NCI-H1930 (cell line): ENCODE measurements at places on chromosomes 7 and 10.

DNA sequence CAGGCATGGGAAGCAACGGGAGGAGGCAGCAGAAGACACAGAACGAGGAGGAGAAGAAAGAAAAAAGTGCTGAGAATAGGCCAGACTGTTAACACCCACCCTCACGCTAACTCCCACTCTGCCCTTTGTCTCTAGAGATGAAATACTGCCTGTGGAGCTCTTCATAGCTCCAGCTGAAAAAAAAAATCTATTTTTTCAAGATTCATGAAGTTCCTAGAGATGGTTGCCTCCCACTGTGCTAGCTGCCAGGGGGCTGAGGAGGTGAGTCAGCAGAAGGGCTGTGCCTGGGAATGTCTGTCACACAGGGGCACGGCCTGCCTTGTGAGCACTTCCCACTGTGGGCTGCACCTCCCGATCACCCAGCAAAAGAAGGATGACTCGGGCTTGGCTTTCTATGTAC, 144.5 kb downstream of the RNF216 start:
- no peak for DNase-seq

DNA sequence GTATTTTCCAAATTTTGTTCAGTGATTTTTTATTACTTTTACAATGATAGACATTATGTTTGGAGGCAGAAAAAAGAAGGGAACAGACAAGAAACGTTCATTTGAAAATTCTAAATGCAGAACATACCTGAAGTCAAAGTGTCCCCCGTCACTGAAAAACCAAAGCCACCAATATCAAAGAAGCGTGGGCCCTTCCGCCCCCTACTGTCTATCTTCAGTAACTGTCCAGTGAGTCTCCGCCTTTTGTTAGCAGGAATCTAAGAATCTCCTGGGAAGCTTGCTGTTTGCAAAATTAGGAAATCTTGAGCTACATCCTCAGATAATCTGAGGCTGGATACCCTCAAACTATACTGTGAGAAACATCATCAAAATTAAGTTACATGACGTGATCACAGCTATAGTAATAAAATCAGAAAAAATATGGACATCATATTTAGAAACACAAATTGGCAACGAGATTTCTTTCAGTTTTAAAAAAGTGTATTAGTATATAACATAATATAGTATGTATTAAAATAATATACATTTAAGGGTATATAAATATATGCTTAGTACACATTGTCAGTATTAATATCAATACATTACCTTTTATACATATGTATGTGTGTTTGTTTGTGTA, 169.3 kb upstream of the AKR1E2 start:
- DNase-seq, result no peak

GRCh38 chr10:78296785-78297184, 263.1 kb downstream of the RPS24 start:
- DNase-seq, result no peak

DNA sequence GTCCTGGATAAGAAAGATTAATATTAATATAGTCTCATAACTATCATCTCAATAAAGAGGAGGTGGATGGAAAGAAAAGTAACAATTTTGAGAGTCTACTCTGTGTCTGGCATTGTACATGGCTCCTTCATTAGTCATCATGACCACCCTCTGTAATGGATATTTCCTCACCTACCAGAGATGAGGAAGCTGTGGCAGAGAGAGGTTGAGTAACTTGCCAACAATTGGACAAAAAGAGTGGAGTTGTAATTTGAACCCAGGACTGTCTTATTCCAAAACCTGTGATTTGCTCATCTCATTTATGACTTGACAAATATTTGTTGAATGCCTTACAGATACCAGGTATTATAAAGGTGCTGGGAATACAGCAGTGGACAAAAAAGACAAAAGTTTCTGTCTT, 2.1 kb upstream of the IDE start:
- DNase-seq, result no peak

- DNase-seq, result no peak
Measured at GRCh38 chr10:101559596-101560297, 28.3 kb downstream of the POLL start.

GRCh38 chr7:128247108-128247507, 6.0 kb downstream of the LEP start:
- DNase-seq, result no peak

GRCh38 chr10:114258274-114258840, 19.3 kb downstream of the VWA2 start:
- DNase-seq, result no peak

- peak; percentile 99 for DNase-seq
Measured at GRCh38 chr7:5423976-5424748, 528 bp upstream of the TNRC18 start.

GRCh38 chr10:26780793-26781601, 79.8 kb downstream of the ABI1 start:
- no peak for DNase-seq

DNA sequence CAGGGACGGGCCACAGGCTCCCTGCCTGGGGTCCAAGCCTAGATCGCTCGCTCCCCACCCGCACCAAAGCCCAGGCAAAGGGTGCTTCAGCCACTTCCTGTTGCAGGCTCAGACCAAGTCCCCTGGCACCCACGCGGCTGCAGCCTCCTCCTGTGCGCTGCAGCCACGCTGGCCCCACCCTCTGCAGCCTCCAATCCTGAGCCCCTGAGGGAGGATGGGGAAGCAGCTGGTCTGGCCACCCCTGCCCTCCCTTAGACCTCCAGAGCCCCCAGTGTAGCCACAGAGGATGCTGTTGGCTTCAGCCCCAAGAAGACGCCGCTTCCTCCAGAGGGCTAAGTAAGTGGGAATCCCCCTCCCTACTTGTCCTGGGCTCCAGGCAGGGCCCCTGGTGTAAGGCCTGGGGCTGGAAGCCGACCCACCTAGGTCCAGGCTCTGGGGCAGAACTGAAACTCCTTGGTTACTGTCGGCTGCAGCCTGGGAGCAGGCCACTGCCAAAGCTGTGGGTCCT, 9.4 kb downstream of the LIMK1 start:
- no peak for DNase-seq

DNA sequence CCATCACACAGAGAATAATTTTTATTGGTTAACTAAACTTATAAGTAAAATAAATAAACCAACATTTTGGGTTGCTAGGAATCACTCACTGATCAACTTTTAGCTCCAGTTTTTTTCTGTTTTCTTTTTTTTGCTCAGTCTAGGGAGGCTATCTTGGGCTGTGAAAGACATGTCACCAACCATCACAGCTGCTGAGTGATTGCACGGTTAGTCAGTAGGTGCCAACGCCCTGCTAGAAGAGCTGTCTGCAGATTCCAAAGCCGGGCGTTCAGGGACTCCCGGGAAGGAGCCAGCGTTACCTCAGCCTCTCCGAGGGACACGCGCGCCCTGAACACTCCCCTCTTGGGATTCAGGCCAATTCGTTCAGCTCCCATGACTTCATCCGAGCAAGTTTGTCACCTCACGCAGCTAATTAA, 604 bp upstream of the STAM start:
- no peak for DNase-seq

DNA sequence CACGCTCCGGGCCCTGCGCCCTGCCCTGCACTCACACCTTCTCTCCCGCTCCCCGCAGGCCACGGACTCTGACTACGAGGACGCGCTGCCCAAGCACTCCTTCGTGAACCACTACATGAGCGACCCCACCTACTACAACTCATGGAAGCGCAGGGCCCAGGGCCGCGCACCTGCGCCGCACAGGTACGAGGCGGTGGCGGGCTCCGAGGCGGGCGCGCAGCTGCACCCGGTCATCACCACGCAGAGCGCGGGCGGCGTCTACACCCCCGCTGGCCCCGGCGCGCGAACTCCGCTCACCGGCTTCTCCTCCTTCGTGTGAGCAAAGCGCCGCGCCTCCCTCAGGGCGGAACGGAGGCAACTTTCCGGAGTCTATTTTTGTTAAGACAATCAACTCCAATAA, 417.0 kb upstream of the FOXK1 start:
- DNase-seq, result no peak

DNA sequence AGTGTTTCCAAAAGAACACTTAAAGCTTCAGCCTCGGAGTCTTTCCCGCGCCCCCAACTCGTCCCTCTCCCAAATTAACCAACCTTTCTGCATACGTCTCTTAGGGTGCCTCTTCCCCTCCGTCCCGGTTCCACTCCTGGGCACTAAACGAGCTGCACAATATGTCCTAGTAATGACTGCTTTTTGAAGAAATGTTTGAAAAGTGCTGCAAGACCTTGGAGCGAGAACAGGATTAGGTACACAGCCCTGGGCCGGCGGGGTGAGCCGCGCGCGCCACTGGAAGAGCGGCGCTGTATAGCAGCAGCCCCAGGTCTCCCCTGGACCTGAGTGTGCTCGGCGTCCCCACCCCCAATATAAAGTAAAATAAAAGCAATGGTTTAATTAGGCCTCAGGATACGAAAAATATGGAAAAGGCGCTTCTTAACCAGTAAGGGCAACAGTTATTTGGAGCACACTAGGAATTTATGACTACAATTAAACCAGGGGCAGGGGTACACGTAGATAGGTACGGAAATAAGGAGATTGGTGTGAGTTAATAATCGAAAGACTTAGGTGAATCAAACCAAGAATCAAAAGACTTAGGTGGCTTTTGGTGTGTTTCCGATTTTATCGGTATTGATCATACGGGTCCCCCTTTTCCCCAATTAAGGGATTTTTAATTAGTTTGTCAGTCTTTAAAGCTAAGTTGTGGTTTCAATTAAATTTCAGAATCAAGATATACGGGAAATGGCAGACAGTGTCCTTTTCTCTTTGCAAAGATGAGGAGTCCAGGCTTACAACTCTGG, 1.9 kb downstream of the TET1 start:
- no peak for DNase-seq

GRCh38 chr10:88892222-88892967, 12.3 kb downstream of the STAMBPL1 start:
- DNase-seq, result no peak

DNA sequence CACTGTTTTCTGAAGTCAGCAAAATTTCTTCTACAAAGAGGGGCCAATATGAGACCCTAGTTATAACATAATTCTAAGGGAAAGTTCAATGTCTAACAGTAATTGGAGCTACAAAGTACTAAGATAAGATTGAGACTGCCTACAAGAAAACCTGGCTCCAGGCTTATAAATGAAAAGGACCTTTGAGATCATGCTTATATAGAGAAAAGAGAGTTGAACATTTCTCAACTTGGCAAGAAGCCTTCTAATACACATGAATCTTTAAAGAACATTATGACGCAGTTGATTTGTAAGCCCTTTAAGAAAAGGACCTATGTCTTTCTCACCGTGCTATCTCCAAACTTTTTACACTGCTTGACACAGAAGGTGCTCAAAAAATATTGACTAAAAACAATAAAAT, 87.9 kb downstream of the TPK1 start:
- no peak for DNase-seq

GRCh38 chr7:130444234-130444633, 3.4 kb upstream of the CEP41 start:
- no peak for DNase-seq
